Iris pigment epithelial cell (primary cell): ENCODE measurements at places on chromosomes 13 and 19.

DNA sequence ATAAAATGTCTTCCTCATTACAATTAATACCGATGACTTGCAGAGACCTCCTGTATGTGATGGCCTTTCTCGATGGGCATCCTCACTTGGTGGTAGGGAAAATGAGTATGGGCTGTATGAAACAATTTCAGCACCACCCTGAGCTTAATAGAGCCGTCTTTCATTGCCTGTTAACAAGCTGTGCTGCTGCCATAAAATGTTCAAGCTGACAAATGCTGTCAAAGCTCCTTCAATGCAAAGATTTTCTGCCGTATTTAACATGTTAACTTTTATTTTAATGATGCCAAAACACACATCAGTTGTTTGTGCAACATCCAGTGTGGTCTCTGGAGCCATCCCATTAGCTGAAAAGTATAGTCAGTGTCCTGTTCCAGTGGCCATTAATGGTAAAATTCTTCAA, 110.1 kb downstream of the GPC6 start:
- DNase-seq, result no peak

GRCh38 chr13:110499621-110500281, 61.8 kb downstream of the RAB20 start:
- peak; percentile 31 for DNase-seq

GRCh38 chr13:113976711-113977684, 3.1 kb upstream of the C13orf46 start:
- DNase-seq, result peak; percentile 68

GRCh38 chr19:48318286-48318987, 6.9 kb upstream of the EMP3 start:
- DNase-seq, result no peak

- DNase-seq, result no peak
Measured at GRCh38 chr13:69683921-69684686, 423.5 kb upstream of the ATXN8OS start.

- peak; percentile 34 for DNase-seq
Measured at GRCh38 chr13:106373304-106373988, 162.0 kb downstream of the EFNB2 start.

DNA sequence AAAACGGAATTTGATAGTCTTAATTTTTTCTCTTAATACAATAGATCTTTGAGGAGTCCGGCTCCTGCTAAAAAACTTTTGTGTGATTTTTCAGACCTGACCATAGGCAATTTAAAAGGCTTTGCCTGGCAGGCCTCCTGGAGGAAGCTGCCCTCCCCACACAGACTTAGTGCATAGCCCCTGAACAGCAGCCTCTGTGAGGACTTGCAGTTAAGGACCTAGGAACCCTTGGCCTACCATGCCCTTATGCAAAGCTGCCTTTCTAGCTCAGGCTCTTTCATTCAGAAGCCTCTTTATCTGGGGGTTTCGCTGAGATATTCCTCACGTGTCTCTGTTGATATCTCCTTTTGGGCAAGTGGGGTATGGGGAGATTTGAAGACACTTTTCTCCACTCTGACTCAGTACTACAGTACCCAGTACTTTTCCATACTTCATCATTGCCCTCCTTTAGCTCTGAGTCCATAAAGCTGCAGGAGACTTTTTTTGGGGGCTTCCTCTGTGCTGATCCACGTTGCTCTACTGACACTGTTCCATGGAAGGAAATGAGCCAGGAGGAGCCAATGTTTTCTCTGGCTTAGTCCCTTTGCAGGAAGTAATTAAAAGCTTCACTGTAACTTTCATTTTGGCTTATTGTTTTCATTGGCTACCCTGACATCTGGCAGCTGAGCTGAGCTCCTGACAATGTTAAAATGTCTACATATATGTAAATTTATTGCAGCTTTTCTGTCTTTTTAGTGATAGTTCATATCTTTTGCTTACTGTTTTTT, 283.1 kb downstream of the TDRD3 start:
- DNase-seq, result no peak

DNA sequence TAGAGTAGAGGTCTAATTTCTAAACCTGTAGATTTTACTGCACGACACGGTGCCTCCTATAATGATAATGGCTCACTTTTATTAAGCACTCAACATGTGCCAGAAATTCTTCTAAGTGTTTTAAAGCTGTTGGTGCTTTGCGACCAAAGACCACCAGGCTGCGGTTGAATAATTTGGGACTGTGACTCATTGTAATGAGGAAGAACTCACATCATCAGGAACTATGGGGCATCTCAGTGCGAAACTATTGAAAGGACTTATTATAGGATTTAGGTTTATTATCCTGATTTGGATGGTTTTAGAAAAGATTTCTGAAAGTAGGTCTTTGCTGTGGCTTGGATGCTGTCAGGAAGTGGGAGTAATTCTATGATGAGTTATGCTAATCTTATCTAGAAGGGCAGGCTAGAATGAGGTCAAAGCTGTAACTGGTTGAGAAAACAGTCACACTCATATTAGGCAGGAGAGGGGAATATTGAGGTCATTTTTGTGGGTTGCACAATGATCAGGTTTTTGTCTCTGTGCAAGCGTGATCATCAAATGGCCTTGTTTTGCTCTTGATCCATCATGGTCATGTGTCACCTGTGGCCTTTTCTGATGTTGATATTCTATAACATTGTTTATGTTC, 266.8 kb downstream of the PCDH20 start:
- no peak for DNase-seq

DNA sequence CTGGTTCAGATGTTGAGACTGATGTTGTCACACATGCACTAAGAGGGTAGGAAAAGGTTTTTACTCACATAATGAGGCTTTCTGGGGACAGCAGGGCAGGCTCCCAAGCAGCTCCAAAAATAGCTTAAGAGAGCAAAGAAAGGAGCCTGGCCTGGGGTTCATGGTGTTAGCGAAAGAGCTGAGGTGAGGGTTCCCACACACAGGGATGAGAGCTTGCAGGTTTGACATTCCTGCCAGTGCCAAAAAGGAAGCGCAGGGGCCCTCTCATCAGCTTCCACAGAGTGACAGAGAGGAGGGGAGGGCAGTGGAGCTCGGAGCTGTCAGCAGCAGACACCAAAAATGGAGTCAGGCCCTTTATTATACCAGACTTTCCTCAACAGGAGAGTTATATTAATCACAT, 65.5 kb upstream of the FAM216B start:
- DNase-seq, result no peak

GRCh38 chr13:63425131-63425530, 2009.5 kb upstream of the PCDH20 start:
- peak; percentile 67 for DNase-seq

DNA sequence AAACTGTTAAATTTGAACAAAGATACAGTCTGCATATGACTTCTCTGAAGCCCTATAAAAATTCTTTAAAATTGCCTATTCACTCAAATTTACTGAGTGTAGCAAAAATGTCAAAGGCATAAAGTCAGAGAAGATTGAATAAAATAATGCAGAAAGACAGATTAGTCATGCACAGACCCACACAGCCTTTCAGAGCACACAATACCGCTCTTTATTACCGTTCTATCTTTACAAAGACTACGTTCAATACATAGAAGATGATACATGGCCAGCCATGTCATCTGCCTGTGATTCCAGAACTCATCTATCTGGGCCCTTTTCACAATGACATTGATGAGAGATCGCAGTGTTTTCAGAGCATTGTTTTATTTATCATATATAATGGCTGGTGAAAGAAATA, 107.2 kb downstream of the URI1 start:
- DNase-seq, result no peak

DNA sequence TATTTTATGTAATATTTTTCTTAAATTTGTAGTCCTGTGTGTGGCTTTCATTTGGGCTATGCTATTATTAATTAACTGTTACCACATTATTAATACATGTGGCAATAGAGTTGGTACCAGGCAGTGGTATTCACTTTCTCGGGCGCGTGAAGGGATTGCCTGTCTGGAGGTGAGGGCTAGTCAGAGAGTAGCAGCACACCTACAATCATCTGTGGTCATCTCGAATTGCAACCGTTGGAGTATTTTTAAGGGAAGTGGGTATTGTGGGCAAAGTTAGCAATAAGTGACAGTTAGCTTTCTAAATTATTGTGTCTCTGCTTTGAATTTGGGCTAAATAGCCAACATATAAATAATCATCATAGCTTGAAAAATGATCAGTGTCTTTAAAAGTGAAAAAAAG, 20.0 kb upstream of the GPR18 start:
- no peak for DNase-seq

DNA sequence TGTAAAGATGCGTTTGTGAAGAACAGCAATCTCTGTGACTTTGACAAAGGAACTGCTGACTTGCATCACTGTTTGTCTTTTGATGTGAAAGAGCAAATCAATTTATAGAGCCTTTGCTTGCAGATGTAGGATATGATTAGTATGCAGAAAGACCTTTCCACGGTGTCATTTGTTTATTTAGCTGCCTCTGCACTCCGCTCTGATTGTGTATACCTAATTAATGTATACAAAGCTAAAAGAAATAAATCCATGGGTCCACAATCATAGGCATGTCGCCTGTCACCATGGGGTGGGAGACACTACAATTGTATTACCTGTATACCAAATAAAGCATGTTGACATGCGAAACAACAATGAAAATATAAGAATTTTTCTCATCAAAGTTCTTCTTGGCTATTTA, 410.7 kb downstream of the MZT1 start:
- no peak for DNase-seq

DNA sequence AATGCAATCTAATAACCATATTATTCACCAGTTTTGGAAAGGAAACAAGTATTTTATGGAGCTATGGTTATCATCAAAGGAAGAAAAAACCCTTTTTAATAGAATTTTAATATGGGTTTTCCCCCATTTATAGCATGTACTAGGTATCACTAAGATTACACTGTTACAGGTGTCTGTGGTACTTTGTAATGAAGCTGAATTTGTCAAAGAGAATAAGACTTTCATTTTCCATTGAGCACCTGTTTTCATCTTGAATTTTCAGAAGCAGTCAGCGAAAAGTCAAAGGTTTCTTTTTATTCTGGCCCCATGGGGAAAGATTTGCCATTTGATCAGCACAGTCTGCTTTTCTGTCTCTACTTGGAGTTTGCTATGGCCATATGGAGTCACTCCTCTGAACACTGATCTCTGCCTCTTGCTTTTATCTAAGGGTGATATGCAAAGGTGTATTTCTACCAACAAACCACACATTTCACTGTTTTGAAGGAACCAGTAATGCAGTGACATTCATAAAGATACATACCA, 590.0 kb downstream of the DCT start:
- DNase-seq, result no peak

DNA sequence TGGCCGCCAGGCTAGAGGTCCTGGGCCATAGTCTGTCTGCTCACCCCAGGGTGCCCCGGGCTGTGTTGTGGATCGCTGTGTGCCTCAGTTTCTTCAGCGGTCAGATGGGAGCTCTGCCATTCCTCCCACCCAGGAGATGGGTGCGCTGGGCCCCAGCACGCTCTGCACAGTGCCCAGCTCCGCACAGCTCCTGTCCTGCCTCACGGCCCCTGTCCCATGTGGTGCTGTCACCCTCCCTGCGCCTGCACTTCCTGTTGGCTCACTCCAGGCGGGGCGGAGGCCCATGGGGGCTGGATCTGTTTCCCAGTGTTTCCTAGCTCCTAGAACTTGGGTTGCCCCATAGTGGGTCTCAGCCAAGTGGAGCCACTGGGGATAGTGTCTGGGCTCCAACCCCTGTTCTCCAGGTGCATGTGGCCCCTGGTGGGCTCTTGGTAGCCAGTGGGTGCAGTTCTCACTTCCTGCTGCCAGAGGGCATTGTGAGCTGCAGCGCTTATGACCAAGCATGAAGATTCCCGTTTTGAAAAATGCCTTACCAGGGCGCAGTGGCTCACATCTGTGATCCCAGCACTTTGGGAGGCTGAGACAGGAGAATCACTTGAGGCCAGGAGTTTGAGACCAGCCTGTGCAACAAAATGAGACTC, 69.8 kb downstream of the KDM4B start:
- peak; percentile 34 for DNase-seq

GRCh38 chr13:41408746-41409145, 48.6 kb upstream of the RGCC start:
- DNase-seq, result no peak

- no peak for DNase-seq
Measured at GRCh38 chr13:74646091-74646490, 511.9 kb upstream of the KLF12 start.

DNA sequence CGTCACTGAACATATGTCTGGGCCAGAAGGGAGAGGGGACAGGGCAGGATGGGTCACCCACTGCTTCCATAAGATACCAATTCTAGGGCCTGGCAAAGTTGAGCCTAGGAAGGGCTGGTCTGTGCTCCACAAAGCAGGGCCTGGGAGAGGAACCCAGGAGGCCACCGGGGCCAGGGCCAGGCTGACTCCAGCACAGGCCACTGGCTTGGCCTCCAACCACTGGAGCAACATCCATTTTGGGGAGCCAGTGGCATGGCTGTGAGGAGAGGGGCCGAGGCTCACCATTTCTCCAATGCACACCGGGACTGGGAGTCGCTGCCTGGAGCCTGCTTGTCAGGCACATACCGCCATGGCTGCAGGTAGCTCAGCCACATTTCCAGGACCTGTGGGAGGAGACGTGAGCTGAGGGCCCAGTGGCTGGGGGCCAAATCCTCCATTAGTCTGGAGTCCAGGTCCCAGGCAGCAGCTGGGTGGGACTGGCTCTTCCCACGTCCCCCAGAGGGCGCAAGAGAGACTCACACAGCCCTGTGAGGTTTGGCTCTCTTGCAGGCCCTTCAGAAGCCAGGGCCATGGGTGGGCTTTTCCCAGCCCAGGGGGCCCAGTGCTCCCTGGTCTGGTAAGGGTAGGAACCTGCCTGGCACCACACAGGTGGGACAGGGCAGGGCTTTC, 27.7 kb downstream of the TUBA3C start:
- no peak for DNase-seq

DNA sequence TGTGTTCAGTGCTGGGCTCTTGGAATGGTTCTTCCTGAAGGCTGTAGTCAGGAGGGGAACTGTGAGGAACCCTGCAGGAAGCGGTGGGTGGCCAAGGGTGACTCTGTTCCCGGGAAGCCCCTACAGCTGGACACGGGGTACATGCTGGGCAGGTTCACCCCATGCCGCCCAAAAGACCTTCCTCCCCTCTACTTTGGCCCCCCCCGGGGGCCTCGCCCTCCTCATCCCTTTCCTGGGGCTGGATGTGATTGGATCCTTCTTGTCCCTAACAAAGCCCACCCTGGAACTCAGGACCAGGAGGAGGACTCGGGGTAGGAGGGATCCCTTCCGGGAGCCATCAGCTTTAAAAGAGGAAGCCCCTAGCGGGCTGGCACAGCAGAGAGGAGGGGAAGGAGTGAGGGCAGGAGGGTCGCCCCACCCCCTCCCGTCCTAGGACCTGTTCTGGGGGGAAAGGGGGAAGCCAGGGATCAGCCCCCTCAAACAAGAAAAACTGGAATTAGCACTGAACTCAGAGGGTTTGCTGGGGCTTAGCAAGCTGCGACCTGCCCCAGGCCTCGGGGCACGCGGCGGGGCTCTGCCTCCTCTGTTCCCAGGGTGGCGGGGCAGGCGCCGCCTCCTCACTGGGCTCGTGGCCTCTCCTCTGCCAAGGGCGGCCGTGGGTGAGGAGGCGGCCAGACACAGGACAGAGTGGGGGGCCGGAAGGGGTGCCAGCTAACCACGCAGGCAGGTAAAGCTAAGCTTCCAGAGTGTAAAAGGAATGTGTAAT, 4.0 kb downstream of the CEBPA start:
- no peak for DNase-seq

- no peak for DNase-seq
Measured at GRCh38 chr13:36339600-36340155, 6.5 kb downstream of the SPART start.

GRCh38 chr19:35905178-35905727, 2.8 kb downstream of the TYROBP start:
- DNase-seq, result peak; percentile 49
